ENCODE measurements at places on chromosomes 12 and 14. TPM values are rescaled to one million over a fixed set of nuclear protein-coding genes. Genes with fewer than 3 reads are reported as not detected.

DIO3 gene
- total RNA-seq = not detected

ATL1 gene
- 2.3 TPM for total RNA-seq

GZMB gene
- 0.26 TPM for total RNA-seq

WNT1 gene
- total RNA-seq = not detected

LGR5 gene
- total RNA-seq = not detected

CMKLR1 gene
- total RNA-seq = not detected

OR10G3 gene
- not detected for total RNA-seq

PPFIA2 gene
- 0.47 TPM for total RNA-seq

OR6C2 gene
- total RNA-seq = not detected

AQP6 gene
- total RNA-seq = not detected

CSRP2 gene
- 147 TPM for total RNA-seq

SMIM41 gene
- not detected for total RNA-seq

CLEC1B gene
- total RNA-seq = not detected

TMPRSS12 gene
- total RNA-seq = not detected

RFC5 gene
- total RNA-seq = 47.6 TPM

STYK1 gene
- 5.9 TPM for total RNA-seq

BCL2L2 gene
- 18.0 TPM for total RNA-seq

REM2 gene
- total RNA-seq = 0.05 TPM

SH2B3 gene
- total RNA-seq = 20.5 TPM

PARP11 gene
- 1.9 TPM for total RNA-seq

RNASE1 gene
- total RNA-seq = not detected

RTL1 gene
- not detected for total RNA-seq

B3GNT4 gene
- total RNA-seq = not detected

SLCO1B1 gene
- total RNA-seq = not detected

DLK1 gene
- total RNA-seq = not detected

ADCK1 gene
- total RNA-seq = 1.8 TPM

SELPLG gene
- total RNA-seq = 2.1 TPM

ASB2 gene
- total RNA-seq = 14.9 TPM

NKX2-1 gene
- total RNA-seq = not detected

CLEC4E gene
- not detected for total RNA-seq

DDN gene
- total RNA-seq = not detected

SLC7A8 gene
- total RNA-seq = not detected

SUPT16H gene
- total RNA-seq = 90.1 TPM

RASSF8 gene
- total RNA-seq = 43.5 TPM

KERA gene
- total RNA-seq = 72.5 TPM

INSM2 gene
- not detected for total RNA-seq

CLSTN3 gene
- 0.82 TPM for total RNA-seq

MGAT4C gene
- total RNA-seq = not detected

PLEKHG7 gene
- total RNA-seq = not detected

NOS1 gene
- not detected for total RNA-seq

CLMN gene
- 4.7 TPM for total RNA-seq

DLGAP5 gene
- 67.7 TPM for total RNA-seq

MYF5 gene
- total RNA-seq = not detected

NEDD1 gene
- 117 TPM for total RNA-seq

C1S gene
- 35.0 TPM for total RNA-seq

SMOC1 gene
- not detected for total RNA-seq

PRPF39 gene
- 20.4 TPM for total RNA-seq

KCNJ8 gene
- not detected for total RNA-seq

LRRK2 gene
- 0.11 TPM for total RNA-seq

MAP1LC3B2 gene
- total RNA-seq = not detected

KRT83 gene
- total RNA-seq = not detected

SLC5A8 gene
- total RNA-seq = not detected

RPGRIP1 gene
- total RNA-seq = not detected

GARIN6 gene
- total RNA-seq = not detected

CYP27B1 gene
- total RNA-seq = 12.9 TPM

KRT77 gene
- not detected for total RNA-seq

OAS2 gene
- total RNA-seq = 0.26 TPM

DPPA3 gene
- total RNA-seq = not detected

ITGA7 gene
- total RNA-seq = 0.24 TPM
